T-helper 2 cell (primary cell): ENCODE measurements at places on chromosomes 5 and 9.

DNA sequence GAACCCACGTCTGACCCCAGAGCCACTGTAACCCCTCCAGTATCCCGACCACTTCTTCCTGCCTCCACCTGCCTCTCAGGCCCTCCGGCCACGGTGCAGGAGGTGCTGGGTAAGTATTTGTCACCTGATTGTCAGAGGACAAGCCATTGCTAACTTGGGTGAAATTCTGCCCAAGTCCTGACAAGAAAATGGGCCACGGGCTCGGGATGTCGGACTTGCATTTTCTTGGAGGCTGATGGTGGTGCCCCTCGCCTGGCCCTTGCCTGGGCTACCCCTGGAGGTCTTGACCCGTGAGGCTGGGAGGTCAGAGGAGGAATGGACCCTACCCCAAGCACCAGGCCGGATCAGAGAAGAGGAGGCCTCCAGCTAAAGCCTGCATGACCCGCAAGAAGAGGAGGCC, 149.7 kb upstream of the COL5A1 start:
- no peak for DNase-seq

GRCh38 chr5:157600252-157600651, 24.7 kb upstream of the ADAM19 start:
- DNase-seq, result no peak

DNA sequence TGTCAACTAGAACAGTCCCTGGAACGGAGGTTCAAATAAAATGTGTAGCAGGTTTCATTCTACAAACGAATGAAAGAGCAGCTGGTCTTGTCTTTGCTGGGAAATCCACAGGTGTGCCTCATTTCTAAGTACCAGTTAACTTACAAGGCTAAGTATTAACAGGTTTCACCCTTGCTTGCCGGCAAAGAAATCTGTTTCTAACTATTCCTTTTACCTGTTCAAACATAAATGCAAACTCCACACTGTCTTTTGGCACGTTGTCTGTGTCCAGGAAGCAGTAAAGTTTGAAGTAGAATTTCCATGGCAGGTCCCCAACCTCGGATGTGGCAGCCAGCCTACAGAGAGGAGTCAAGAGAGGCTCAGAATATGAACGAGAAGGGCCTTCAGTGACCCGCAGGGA, 54.4 kb upstream of the RETREG1 start:
- DNase-seq, result no peak

- DNase-seq, result no peak
Measured at GRCh38 chr9:119240546-119240945, 128.7 kb downstream of the BRINP1 start.

DNA sequence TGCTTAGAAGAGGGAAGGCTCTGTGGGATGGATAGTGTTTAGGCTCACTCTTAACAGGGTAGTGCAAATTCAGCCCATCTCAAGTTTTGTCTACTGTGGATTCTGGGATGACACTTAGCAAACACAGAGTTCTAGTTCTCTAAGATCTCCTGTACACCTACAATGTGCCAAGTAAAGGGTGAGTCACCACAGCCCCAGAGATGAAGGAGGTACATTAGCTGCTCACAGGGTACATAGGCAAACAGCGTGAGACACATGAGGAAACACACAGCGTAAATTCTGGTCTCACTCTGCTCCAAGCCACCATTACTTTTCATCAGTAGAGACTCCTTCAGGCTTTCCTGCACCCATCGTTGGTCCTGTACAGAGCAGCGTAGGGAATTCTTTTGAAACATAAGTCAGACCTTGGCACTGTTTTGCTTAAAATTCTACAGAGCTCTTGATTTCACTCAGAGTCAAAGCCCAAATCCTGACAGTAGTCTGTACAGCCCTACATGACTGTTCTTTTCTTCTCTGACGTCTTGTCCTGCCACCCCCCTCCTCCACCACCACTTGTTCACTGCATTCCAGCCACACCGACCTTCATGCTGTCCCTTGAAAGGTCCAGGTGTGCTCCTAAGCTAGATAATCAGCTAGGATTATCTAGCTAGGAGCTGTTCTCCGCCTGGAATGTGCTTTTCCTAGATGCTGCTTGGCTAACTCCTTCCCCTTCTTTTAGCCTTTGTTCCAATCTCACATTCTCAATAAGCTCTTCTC, 8.7 kb downstream of the ASTN2 start:
- no peak for DNase-seq

- DNase-seq, result no peak
Measured at GRCh38 chr5:87127956-87128687, 139.6 kb upstream of the RASA1 start.

DNA sequence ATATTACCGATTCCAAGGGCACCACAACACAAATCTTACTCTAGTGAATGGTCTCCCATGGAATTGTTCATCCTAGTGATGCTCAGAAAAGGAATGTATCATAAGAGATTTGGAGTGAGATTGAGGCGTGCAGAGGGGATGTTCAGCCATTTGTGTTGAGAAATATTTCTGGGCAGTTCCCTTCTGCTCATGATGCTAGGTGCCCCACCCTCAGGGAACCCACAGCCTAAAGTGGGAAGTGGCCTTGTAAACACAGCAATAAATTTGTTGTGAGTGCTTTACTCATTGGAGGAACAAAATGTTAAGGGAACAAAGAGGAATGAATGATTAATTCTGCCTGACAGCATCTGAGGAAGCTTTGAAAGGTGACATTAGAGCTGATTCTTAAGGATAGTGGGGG, 129.9 kb downstream of the TLE4 start:
- no peak for DNase-seq

- DNase-seq, result no peak
Measured at GRCh38 chr9:114592356-114592755, 4.8 kb downstream of the ATP6V1G1 start.

DNA sequence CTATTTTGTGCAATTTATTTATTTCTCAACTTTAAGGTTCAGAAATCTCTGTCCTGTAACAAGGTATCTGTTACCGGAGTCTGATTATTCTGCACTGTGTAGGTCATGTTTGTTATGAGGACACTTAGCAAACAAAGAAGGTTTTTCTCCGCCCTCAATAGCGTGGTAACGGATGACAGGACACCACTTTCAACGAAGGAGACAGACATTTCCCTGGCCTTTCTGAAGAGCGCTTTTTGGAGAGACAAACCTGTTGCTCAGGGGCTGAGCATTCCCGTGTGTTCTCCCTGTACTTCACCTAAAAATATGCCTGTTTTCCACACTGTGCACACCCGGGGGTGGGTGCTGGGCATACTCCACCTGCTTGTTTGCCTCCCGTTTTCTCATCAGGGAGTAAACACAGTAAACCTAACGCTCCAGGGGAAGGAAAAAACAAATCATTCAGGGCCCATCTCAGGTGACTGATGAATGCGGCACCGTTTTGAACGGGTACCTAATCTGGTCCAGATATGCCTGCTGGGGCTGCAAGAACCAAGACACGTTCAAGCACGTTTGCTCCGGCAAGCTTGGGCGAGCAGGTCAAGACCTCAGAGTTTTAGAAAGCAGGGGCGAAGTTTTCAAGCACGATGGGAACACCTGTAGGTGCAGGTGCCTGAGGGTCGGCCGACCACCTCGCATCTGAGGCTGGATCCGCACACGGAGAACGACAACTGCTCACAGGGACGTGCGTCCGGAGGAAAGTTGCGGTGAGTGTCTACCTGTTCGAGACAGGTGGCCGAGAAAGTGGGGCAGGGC, 859 bp downstream of the RETREG1 start:
- DNase-seq, result no peak

GRCh38 chr5:139630855-139631254, 17.3 kb upstream of the CXXC5 start:
- no peak for DNase-seq

DNA sequence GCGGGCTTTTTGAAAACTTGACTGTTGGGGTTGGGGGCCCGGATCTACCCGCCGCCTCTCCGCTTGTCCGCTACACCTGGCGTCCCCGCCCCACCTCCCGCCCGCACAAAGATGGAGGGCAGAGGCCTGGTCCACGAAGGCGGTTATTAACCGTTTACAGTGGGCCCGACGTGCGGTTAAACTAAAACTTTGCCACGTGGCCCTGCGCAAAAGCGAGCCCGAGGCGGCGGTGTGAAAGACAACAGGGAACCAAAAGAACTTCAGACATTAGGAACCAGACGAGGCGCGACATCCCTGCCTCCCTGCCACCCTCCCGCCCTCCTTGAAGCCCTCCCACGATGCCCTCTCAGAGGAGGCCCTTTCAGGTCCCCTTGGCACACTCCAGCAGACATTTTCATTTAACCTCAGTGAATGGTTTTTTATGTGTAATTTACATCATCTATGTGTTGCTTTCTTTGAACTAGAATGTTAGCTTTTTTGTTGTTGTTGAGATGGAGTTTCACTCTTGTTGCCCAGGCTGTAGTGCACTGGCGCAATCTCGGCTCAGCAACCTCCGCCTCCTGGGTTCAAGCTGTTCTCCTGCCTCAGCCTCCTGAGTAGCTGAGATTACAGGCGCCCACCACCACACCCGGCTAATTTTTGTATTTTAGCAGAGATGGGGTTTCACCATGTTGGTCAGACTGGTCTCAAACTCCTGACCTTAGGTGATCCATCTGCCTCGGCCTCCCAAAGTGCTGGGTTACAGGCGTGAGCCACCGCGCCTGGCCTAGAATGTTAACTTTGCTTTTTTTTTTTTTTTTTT, 999 bp upstream of the HNRNPA0 start:
- no peak for DNase-seq

- DNase-seq, result no peak
Measured at GRCh38 chr5:15080219-15080618, 208.6 kb upstream of the ANKH start.

GRCh38 chr5:86030753-86031152, 587.0 kb upstream of the COX7C start:
- DNase-seq, result no peak

GRCh38 chr9:131876486-131876885, 136.6 kb upstream of the RAPGEF1 start:
- no peak for DNase-seq

GRCh38 chr5:206406-206805, 11.5 kb downstream of the CCDC127 start:
- DNase-seq, result no peak
